ENCODE measurements at places on chromosomes 7 and 10.
A peak's percentile ranks its signal among the peaks of the same experiment; 100 is the strongest.

- DNase-seq = no peak
Measured at GRCh38 chr10:124325998-124326636, 92.6 kb downstream of the OAT start.

DNA sequence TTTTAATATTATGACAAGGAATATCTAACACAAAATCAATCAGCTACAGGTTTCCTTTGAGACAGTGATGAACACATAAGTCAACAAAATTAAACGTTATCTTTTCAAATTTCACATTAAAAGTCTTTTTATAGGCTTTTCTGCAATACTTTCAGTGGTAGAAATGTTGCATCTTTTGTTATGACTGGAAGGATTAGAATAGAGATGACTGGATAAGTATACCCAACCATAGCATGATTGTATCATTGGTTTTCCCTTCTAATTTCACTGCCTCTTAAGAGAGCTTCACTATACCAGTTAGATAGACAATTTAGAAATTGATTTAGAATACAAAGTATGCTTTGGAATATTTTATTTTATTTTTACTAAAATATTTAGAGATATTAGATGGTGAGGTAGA lies 273.9 kb downstream of the PHF14 start:
- no peak for DNase-seq

GRCh38 chr7:34751725-34752643 lies 94.0 kb downstream of the NPSR1 start:
- DNase-seq = no peak

DNA sequence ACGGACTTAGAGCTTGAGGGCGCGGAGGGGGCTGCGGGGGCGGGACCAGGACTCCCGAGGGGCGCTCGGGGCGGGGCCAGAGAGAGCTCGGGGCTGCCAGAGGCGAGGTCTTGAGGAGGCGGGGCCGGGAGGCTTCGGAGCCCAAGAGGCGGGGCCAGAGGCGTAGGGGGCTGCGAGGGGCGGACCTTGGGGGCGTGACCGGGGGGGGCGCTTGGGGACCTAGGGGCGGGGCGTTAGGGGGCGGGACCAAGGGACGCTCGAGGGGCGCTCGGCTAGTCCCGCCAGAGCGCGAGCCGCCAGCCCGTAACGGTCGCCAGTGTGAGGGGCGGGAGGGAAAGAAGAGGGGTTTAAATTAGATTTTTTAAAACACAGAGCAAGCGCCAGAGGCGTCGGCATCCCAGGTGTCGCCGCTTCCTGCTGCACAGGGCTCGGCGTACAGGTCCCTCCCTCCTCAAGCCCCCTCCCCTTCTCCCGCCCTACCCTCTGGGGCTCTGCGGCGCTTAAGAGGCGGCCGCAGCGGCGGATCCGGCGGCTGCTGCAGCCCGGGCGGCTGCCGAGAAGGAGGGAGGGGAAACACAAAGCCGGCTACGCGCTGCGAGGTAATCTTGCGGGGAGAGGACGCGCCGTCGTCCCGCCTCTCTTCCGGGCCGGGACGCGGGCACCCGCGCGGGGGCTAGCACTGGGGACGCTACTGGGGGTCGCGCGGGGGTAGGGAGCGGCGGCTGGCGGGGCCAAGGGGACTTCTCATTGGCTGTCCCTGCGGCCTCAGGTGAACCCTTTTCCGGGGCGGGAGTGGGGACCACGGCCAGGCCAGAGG lies at the start of gene ADD3:
ADD3 (plus strand) TSS at position 284 of the 817 bp plus-strand sequence. CDS start 92,670 bp downstream, outside the sequence.
- DNase-seq = peak; percentile 97

- DNase-seq = no peak
Measured at GRCh38 chr7:86199881-86200614, 443.7 kb upstream of the GRM3 start.

DNA sequence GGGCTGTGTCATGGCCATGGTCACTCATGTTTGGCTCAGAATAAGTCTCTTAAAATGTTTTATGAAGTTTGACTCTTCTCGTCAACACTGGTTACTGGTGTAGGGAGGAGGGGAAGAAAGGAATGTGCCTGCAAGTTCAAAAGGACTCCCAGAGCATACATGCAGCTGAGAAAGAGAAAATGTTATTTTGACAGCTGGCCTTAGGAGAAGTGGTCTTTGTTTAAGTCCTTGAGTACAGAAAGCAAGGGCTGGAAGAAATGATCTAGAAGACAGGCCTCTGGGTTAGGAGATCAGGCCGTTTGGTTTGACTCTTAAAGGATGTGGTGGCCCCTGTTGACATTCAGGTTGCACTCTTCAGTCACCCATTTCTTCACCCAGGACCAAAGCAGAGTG lies 245.5 kb downstream of the REEP3 start:
- DNase-seq = peak; percentile 66
